ENCODE measurements at places on chromosomes 11 and 22.

- no peak for DNase-seq
These were observed 301.6 kb downstream of the TBC1D22A start for GRCh38 chr22:47064016-47064415.

DNA sequence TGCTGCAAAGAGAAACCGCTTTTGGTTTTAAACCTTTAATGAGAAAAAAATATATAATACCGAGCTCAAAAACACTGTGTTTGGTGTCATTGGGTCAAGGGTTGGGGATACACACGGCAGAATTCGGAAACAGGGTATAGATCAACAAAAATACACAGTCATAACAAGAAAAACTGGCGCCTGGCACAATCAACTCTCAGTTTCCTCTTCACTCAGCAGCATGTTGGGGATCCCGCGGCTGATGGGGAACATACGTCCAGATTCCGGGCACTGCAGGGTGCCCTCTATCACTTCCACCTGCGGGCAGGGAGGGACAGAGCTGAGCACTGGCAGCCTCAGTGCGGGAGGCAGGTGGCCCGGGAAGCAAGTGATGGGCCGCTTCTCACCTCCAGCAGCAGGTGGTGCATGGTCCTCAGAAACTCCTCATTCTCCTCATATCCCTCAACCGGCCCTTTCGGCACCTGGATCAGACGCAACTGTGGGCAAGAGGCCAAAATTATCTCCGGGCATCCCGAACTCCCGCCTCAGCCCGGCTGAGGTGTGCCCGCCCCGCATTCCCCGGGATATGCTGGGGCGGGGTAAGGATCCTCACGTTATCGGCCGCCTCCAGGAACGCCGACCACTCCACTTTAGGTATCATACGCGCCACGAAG lies 561 bp downstream of the TRMT112 start:
- no peak for DNase-seq

- DNase-seq = no peak
These were observed 11.4 kb downstream of the ALDH3B2 start for GRCh38 chr11:67662835-67663531.

- no peak for DNase-seq
These were observed 28.5 kb upstream of the CSNK1E start for GRCh38 chr22:38345782-38346181.

- no peak for DNase-seq
These were observed 1.8 kb downstream of the CEND1 start for GRCh38 chr11:788009-788640.

DNA sequence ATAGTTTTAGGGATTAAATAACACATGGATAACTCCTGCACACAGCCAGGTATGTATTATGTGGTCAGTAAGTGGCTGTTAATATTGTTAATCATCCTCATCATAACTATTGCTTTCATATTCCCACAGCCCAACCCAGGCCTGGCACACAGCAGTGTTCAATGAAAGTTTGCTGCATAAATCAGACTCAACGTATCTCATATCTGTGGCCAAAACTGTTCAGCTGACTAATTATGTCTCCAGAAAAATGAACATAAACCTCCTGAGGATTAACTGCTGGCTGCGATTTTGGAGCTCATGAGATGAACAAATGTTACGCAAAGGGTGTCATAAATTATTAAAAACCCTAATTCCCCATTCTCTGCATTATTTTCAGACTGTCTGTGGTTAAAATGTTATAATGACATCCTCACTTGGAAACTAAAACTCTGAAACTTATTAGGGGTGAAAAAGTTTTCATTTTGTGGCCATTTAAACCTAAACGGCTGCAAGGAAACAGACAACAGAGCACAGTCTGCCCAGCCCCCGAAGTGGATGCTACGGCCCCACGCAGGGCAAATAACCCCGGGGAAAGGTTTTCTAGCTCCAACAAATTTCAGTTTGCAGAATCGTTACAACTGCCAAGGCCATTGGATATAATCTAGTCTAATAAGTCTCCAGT lies 17.3 kb downstream of the ABCC8 start:
- DNase-seq = no peak

DNA sequence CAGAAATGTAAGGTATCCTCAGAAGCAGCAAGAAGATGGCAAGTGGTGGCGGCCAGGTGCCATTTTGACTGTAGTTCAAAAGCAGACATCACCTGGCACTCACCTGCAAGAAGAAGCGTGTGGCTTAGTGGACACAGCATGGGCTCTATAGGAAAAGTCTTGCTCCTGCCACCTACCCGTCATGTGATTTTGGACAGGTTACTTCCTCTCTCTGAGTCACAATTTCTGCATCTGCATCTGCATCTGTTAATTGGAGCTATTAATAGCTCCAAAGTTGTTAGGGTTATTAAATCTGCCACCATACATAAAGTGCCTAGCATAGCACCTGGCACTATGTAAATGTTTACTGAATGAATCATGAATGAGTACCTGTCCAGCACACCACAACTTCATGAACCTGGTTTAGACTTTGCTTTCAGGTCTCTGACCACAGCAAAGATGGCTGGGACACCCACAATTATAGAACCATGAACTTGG lies 16.8 kb downstream of the RAB30 start:
- DNase-seq = no peak

DNA sequence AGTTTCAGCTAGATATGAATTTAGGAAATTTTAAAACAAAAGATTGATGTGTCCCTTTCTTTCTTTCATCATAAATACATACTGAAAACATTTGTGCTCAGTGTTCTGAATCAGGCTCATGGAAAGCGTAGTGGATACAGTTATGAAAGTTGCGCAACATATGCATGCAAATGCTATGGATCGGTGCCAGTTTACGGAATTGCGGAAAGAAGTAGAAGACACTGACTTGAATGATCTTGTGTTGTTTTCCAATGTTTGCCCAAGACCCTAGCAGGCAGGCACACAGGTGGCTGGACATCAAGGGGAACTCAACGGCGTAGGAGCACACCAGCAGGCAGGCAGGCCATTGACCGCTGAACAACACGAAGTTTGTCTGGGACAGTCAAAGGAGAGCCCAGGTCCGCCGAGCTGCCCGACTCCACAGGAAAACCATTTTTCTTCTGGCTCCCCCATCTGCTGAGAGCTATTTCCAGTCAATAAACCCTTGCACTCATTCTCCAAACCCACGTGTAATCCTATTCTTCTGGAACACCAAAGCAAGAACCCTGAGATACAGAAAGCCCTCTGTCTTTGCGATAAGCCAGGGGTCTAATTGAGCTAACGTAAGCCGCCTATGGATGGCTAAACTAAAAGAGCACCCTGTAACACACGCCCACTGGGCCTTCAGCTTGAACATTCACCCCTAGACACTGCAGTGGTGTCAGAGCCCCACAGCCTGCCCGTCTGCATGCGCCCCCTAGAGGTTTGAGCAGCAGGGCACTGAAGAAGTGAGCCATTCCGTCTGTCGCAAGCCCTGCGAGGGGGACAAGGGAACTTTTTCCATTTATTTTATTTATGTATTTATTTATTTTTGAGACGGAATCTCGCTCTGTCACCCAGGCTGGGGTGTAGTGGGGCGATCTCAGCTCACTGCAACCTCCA lies 7.4 kb upstream of the BIRC3 start:
- no peak for DNase-seq

GRCh38 chr11:117601006-117601708 lies 195.9 kb downstream of the DSCAML1 start:
- DNase-seq = no peak

DNA sequence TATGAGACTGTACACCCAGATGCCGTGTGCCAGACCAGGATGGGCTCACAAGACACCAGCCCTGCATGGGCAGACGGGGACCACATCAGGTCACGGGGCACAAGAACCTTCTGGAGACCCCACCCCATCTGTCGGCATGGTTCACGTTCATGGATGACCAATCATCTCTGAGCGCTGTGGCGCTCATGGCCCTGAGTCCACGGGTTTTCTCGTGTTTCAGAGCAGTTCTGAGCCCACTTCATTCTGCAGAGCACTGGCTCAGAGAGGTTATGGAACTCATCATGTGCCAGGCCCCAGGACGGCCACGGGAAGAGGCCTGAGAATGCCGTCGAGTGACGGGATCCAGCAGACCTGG lies 63.0 kb upstream of the PPARA start:
- no peak for DNase-seq

DNA sequence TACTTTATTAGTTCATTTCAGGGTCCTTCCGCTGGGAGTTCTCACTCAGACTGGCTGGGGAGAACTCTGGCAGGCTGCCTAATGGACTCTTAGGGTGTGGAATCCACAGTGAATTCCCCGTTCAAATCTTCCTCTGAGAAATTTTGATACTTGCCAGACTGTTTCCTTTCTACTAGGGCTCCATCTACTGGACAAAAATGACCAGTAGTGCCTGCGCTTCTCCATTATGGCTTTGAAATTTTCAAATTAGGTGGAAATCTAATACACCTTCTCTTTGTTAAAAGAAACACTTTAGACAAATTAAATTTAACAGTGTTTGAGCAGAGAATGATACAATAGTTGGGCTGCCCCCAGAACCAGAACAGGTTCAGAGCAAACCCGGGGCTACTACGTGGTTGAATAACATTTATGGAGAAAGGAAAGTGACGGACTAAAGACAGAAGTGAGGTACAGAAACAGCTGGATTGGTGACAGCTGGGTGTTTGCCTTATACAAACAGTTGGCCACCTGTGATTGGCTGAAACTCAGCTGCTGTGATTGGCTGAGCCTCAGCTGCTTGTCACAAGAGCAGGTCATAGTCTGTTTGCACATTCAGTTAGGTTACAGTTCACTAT lies 52.9 kb upstream of the FDX1 start:
- DNase-seq = peak; percentile 85

GRCh38 chr11:120906766-120907165 lies 117.1 kb upstream of the TBCEL start:
- DNase-seq = no peak

- DNase-seq = no peak
These were observed 25.7 kb downstream of the GLB1L2 start for GRCh38 chr11:134357545-134357839.

DNA sequence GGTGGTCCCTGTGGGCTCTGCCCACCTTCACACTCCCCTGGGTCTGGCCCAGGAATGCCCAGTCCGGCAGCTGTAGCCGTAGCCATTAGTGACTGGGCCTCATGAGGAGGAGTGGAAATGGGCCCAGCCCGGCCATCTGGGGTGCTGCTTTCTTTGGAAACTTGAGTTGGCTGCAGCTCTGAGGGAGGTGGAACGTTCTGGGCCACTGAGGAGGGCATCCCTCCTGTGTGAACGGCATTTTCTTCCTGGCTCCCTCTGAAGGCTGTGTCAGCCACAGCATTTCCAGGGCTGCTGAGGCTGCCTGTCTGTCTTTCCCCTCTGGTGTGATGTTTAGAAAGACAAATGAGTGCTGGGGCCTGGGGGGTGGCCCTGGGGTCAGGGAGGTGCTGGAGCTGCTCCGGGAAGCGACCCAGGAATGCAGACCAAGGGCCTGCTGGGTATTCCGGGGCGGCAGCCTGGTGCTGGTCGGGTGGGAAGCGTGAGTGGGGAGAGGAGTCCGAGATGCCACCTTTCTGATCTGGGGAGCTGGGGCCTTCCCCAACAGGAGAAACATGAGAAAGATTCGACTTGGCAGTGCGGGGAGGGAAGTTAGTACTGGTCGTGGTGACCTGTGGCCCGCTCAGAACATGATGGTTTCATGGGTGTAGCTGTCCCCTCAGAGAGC lies 27.1 kb downstream of the PTDSS2 start:
- DNase-seq = no peak

GRCh38 chr11:118443590-118444218 lies 7.4 kb downstream of the KMT2A start:
- DNase-seq = no peak

DNA sequence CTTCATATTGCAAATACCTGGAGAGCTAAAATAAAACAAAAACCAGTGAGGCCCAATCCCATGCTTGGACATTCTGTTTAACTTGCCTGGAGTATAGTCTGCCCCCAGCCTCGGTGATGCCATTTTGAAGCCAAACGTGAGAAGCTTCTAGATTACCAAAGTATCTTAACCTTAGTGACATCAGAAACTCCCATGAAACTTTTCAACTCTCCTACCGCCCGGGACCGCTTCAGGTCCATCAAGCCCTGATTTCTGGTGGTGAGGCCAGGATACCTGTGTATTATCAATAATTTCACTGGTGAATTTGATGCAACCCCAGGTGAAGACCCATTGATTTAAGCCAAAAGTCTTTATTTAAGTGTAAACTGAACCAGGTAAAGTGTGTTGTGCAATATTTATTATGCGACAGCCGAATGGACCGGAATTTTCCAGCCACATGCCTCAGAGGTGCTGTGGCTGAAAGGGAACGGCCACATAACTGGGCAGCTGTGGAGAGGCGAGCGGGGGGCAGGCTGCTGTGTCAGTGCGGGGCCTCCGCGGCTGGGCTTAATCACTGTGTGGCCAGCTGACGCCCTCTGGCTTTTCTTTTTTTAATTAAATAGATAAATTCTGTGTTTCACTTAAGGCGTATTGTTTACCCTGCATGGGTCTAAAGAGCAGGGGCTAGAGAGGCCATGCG lies 385.5 kb upstream of the B3GAT1 start:
- no peak for DNase-seq

DNA sequence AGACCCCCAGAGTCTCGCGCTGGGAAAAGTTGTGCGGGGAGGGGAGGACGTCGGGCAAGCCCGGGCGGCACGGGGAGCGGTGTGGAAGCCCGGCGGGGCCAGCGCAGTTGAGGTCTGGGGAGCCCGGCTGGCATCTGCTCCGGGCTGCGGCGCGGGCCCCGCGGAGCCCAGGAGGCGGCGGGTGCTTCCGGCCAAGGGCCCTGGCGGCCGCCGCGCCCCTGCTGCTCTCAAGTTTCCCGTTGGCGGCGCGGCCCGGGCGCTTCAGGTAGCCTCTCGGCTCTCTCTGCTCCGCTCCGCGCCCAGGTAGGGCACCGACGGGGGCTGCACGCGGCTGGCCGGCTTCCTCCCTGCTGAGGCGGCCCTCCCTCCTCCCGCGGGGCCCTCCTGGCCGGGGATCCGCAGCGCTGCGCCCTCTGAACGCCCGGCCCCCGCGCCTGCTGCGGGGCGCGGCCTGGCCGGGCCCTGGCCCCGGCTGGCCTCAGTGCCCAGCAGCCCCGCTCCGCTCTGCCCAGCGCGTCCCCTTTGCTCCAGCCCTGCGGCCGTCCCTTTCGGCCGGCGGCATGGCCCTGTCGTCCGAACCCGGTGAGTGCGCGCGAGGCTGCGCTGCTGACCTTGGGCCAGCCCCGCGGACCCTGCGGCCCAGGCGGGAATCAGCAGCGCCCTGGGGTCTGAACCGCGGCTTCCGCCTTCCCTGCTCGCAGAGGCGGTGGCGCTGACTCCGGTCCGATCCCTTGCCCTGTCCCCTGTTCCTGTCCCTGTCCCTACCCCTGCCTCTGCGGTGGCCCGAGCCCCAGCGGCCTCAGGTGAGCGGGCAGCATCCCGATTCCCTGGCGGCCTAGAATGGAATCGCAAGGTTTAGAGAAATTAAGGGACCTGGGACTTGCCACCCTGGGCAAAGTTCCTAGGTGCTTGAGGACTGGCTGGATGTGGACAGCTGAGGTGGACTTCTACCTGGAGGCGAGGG lies 4.3 kb upstream of the AMPD3 start:
- DNase-seq = peak; percentile 67

DNA sequence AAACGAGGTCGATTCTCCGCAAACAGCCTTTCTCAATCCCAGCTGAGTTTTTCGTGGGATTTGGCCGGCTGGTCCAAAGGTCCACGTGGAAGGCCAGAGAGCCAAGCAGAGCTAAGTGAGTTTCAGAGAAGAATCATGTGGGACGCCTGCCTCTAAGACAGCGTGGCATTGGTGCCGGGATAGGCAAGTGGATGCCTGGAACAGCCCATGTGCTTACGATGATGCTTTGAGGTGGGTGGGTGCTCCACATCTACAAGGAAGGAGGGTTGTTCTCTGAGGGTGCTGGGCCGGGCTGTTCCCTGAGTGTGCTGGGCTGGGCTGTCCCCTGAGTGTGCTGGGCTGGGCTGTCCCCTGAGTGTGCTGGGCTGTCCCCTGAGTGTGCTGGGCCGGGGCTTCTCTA lies 41.4 kb downstream of the MUC2 start:
- no peak for DNase-seq

- DNase-seq = no peak
These were observed 20.9 kb downstream of the SHISAL1 start for GRCh38 chr22:44291674-44292360.

All from hippocampal formation (tissue), 2 donors.